ENCODE measurements at places on chromosomes 7 and 10.

- DNase-seq = no peak
Measured at GRCh38 chr10:78255796-78256638, 222.4 kb downstream of the RPS24 start.

DNA sequence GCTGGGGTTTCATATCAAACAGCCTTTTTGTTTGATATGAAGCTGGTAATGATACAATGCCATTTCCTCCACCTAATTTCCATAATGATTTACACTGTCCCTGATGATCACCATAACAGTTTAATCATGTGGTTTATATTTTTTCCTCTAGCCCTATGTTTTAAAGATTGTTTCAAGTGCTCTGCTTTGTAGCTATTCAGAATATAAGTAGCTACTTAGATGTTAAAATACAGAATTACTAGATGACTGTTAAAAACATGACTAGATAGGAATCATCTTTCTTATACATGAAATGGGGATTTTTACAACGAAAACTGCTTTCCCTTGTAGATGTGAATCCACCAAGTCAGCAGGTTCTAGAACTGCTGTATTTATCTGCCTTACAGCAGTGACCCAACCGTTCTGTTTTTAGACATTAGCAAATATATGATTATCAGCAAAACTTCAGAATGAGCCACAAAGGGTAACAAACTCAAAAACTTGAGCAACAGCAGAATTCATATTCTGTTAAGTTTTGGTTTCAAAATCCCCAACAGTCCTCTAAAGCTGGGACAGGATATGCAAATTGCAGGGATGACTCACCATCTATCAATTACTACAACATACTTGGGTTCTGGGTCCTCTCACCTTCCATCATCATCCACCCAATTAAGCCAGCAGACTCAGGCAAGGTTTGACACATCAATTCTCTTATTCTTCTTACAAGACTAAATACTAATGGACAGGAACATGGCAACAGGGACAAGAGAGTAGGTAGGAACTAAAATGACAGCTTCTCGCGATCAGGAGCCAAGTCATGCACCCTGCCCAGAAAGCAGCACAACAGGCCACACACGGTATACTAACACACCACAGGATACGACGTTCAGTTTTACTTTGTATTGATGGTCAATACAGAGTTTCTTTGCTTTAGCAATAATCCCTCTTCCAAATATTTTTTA is 83.9 kb downstream of the PIP4K2A start:
- DNase-seq = no peak

GRCh38 chr7:108093341-108093740 is 36.8 kb downstream of the LAMB4 start:
- DNase-seq = no peak

- no peak for DNase-seq
Measured at GRCh38 chr10:28072573-28072972, 73.7 kb upstream of the ODAD2 start.

- no peak for DNase-seq
Measured at GRCh38 chr7:106812027-106812643, 52.9 kb upstream of the PIK3CG start.

DNA sequence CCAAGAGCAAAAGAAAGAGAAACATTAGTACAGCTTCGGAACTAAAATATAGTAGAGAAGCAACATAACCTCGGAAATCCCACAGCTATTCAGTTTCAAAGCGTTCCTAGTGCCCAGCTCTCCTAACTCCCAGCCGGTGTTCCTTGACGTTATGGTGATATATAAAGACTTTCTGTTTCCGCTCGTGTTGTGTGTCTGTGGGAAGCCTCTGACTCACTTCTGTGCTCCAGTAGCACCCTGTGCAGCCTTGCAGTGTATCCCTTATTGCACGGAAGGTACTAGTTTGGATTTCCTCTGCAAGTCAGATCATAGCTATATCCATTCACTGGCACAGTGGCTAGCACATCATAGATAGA is 535 bp downstream of the ASAH2B start:
- DNase-seq = no peak

GRCh38 chr10:69801094-69801433 is 642 bp upstream of the COL13A1 start:
- DNase-seq = no peak

- no peak for DNase-seq
Measured at GRCh38 chr7:92765725-92766124, 70.6 kb downstream of the CDK6 start.

DNA sequence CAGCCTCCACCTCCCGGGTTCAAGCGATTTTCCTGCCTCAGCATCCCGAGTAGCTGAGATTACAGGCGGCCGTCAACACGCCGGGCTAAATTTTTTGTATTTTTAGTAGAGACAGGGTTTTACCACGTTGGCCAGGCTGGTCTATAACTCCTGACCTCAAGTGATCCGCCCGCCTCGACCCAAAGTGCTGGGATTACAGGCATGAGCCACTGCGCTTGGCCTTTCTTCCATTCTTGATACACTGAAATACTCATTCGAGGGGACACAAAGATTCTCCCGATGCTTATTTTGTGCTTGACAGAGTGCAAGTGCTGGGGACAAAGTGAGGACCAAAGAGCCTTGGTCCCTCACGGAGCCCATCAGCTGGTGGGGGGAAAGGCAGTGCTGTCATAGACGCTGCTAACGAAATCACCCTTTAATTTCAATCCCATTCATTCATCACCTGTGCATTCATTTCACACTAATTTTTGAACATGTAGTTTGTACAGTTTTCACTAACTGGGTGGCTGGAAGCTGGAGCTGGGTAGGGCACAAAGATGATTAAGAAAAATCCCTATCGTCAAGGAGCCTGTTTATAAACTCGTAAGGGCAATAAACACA is 621 bp upstream of the FAM133B start:
- no peak for DNase-seq

DNA sequence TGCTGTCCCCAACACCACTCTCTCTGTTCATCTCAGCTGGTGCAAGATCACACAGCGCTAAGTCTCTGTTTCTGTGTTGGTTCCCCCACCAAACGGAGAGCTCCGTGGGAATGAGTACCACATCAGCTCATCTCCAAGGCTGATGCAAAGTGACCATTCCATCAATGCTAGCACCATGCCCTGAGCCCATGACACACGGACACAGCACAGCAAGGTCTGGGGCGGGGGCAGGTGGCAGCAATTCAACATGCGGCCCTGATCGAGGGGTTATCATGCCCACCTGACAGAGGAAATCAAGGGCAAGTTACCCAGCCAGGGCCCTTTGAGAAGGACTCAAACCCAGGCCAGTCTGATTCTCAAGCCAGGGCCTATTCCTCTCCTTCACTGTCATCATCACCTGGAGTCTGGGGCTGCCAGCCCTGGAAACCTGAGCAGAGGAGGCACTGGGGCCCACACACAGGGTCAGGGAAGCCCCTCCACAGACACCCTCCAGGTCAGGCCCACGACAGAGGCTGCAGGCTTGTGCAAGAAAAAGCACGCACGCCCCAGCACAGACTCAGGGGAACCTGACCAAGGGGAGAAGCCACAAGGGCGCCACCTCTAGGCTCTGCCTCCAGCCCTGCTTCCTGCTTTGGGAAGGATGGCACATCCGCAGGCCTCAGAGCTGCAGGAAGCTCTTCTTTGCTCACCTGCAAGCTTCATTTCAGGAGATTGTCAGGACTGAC is 74.8 kb downstream of the GRID1 start:
- no peak for DNase-seq

DNA sequence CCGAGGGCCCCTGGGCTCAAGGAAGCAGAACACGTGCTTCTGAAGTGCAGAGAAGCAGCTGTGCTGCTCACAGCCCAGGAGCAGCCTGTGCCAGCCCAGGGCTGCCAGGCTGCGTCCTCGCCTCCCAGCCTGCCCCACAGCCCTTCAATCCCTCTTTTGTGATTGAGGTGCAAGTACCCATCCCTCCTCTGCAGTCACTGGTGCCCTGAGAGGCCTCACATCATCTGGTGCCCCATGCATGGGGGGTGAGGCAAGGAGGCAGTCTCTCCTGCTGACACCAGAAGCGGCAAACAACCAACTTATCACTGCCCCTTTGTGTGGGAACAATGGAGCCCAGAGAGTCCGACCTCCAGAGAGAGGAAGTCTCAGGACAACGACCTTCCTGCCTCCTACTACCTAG is 49.8 kb upstream of the FGFR2 start:
- DNase-seq = no peak

- DNase-seq = no peak
Measured at GRCh38 chr10:65408401-65408800, 1517.4 kb upstream of the LRRTM3 start.

DNA sequence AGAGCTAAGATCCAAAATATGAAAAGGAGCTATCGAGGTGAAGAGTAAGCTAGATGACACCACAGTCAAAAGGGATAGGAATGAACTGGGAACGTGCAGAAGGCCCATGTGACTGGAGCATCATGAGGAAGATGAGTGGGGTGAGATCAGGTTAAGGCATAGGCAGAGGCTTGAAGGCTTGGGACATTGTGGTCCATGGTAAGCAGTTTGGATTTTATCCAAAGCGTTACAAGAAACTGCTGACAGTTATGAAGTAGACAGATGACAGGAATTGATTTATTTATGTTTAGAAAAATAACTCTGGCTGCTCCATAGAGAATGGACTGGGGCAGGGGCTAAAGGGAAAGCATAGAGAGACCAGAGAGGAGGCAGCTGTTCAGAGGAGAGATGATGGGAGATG is 18.1 kb upstream of the PANK1 start:
- no peak for DNase-seq

DNA sequence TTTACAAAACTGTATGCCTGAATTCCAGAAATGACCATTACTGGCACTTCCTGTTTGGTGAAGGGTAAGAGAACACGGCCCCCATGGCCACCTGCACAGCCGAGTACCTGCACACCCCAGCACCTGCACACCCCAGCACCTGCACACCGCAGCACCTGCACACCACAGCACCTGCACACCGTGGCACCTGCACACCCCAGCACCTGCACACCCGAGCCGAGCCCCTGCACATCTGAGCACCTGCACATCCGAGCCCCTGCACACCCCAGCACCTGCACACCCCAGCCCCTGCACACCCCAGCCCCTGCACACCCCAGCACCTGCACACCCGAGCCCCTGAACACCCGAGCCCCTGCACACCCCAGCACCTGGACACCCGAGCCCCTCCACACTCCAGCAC is 243.5 kb downstream of the DNAJB6 start:
- no peak for DNase-seq

GRCh38 chr7:31027161-31027965 is 24.7 kb upstream of the ADCYAP1R1 start:
- no peak for DNase-seq

DNA sequence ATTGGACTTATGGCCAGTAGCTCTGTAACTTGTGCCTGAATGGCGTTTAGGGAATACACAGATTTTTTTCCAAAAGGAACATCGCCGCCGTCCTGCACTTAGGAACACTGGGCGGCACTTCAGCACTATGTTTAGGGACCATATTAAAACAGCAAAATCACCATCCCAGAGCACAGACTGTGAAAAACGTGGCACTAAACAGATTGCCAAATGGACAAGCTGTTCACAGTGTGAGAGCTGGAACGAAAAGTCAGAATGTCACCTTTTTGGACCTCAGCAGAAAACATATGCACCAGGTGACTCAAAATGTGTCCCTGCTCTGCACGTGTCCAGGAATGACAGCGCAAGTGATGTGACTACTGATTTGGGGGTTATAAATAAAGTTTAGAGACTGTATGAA is 87.9 kb downstream of the ODAD2 start:
- no peak for DNase-seq

- DNase-seq = no peak
Measured at GRCh38 chr7:132004529-132004928, 448.1 kb upstream of the PODXL start.

GRCh38 chr10:30103595-30104320 is 44.4 kb upstream of the JCAD start:
- DNase-seq = no peak

GRCh38 chr10:30415593-30415992 is 18.4 kb upstream of the MAP3K8 start:
- DNase-seq = no peak

DNA sequence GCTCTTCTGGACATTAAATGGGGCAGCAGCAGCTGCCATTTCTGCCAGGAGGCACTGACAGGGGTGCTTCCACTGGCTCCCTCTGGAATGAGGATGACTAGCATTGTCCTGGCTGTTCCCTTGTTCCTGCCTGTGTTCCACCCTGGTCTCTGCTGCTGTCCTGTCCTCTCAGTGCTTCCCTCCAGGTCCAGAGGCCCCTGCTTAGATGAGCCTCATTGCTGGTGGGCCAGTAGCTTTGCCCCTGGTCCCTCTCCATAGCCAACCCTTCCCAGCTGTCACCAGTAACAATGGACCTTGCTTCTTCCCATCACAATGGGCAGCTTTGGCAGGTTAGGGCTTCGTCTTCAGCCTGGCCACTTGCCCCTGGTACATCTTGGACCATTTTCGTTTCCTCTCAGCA is 561.1 kb downstream of the TCERG1L start:
- no peak for DNase-seq

DNA sequence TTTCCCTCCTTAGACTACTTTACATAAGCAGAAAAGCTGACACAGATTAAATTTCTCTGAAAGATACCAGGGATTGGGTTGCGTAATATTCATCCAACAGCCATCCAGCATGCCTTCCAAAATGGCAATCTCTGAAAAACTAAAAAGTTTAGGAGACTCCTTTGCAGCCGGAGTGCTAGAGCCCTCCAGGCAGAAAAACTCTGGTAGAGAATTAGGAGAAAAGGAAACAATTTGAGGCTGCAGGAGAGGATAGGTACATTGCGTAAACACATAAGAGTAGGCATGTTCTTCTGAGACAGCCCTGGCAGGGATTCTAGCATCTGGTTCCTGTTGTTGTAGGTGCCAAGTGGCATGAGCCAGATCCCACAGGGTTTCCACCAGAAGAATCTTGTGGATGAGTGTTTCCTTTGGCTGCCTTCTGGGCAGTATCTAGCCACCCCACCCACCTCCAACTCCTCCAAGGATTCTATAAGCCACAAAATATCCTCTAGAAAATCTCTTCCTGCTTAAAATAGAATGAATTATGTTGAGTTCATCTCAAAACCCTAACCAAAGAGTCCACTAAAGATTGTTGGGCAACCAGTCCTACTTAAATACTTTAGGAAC is 402.4 kb downstream of the HGF start:
- DNase-seq = no peak

GRCh38 chr10:11861341-11861740 is 38.2 kb downstream of the PROSER2 start:
- DNase-seq = no peak

- no peak for DNase-seq
Measured at GRCh38 chr7:134625550-134625949, 21.1 kb upstream of the BPGM start.

DNA sequence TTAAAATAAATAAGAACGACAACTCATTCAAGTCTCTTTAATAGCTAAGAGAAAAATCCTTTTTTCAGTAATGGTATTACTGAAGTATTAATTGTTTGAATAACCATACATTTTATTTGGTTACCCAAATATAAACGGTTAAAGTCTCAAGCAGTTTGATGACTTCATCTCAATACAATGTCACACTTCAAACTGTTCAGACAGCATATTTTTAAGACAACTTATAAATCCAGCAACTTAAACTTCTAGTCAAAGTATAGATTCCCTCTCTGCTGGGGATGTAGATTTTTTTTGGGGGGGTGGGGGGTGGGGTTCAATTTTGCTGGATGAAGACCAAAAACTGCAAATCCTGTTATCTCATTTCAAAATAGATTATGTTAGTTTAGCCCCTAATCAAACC is 42.0 kb downstream of the GNA12 start:
- DNase-seq = no peak
